Vein endothelial cell (primary cell): ENCODE measurements at places on chromosomes 7 and 10. TPM values are rescaled to one million over a fixed set of nuclear protein-coding genes. Genes with fewer than 3 reads are reported as not detected.

The DYDC2 gene
- total RNA-seq = not detected in 2 replicates

The NUTM2E gene
- total RNA-seq = 0.38 TPM in 1 of 2 replicates, not detected in the other

The GPNMB gene
- total RNA-seq = 0.33 and 0.57 TPM in 2 replicates

The SLC26A5 gene
- total RNA-seq = 0.33 and 0.38 TPM in 2 replicates

The IL15RA gene
- total RNA-seq = 17.2 and 17.3 TPM in 2 replicates

The CREB5 gene
- 5.1 and 5.9 TPM in 2 replicates for total RNA-seq

The IFIT1 gene
- total RNA-seq = 1.3 and 1.6 TPM in 2 replicates

The TAS2R41 gene
- 0.19 TPM in 1 of 2 replicates, not detected in the other for total RNA-seq

The CLDN15 gene
- 3.3 and 5.1 TPM in 2 replicates for total RNA-seq

The KCNH2 gene
- total RNA-seq = under 0.01 TPM in 1 of 2 replicates, not detected in the other

The KEL gene
- not detected in 2 replicates for total RNA-seq

The TAS2R40 gene
- total RNA-seq = not detected in 2 replicates

The RTKN2 gene
- 0.33 and 1.1 TPM in 2 replicates for total RNA-seq

The SPDYE9 gene
- total RNA-seq = not detected in 2 replicates

The FAM25A gene
- total RNA-seq = not detected in 2 replicates

The PRLHR gene
- total RNA-seq = not detected in 2 replicates

The SFXN2 gene
- total RNA-seq = 4.6 and 7.1 TPM in 2 replicates

The CFAP46 gene
- total RNA-seq = 1.3 and 1.5 TPM in 2 replicates

The CISD1 gene
- 26.1 and 40.4 TPM in 2 replicates for total RNA-seq

The HOXA10 gene
- total RNA-seq = 6.2 and 7.5 TPM in 2 replicates

The SLC26A3 gene
- total RNA-seq = not detected in 2 replicates

The PARD3 gene
- total RNA-seq = 31.2 and 48.3 TPM in 2 replicates

The LIPN gene
- total RNA-seq = not detected in 2 replicates
